NCI-H187 treated with DMSO at 0.1 percent for 48 hours (cell line): ENCODE measurements at places on chromosomes 11 and 22.

DNA sequence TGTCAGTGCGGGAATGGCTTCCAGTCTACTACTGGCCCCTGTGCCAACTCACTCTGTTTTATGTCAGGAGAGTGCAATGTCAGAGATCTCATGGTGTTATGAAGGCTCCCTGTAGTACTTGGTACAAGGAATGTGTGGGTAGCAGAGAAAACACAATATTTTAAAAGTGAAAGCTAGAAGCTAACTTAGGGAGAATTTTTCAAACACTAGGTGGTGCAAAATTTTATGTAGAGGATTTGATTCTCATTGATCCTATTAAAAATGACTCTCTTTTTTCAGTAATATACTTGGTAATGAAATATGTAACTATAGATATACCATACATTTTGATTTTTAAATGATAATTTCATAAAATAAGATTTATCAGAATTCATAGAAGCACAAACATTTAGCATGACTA is 134.7 kb downstream of the JRKL start:
- DNase-seq = no peak

- DNase-seq = no peak
These were observed 51.4 kb downstream of the JAM3 start for GRCh38 chr11:134120143-134120850.

DNA sequence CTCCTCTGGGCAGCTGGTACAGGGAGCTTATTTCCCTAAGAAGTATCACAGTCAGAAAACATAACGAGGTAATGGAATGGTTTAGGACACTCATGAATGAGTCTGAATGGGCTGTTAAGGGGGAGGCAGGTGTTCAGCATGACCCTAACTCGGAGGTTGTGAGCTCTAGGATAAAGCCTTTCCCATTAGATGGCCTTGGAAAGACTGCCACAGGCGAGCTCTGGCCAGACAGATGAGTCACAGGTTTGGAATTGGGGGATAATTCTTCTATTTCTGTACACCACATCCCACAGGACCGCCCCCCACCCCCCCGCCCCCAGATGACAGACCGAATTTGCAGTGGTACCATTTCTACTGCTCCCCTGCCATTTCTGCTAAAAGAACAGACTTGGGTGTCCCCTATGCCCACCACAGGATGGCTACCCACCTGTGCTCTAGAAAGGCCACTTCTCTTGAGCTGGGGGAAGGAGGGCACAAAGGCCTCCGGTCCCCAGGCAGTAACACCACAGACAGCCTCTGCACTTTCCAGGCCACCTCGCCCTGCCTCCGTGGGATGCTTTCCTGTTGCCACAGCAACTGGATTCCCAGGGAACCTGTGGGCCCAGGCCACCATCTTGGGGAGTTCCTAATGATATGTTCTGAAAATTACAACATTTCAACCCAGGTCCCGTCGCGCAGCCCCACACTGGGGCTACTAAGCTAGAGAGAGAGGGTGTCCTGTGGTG is 76.7 kb downstream of the TRIM29 start:
- DNase-seq = no peak

- DNase-seq = peak; percentile 91
These were observed 135.0 kb upstream of the NECTIN1 start for GRCh38 chr11:119863851-119864601.

- no peak for DNase-seq
These were observed 16.6 kb upstream of the ARHGAP8 start for GRCh38 chr22:44735518-44736428.

- DNase-seq = no peak
These were observed 18.1 kb upstream of the CSTF3 start for GRCh38 chr11:33179348-33179803.
